ENCODE measurements at places on chromosomes 1 and 21.

GRCh38 chr1:53511933-53512806 lies 53.0 kb downstream of the DMRTB1 start:
- no peak for DNase-seq

GRCh38 chr1:43821471-43821870 lies 112.1 kb upstream of the ARTN start:
- DNase-seq, result no peak

DNA sequence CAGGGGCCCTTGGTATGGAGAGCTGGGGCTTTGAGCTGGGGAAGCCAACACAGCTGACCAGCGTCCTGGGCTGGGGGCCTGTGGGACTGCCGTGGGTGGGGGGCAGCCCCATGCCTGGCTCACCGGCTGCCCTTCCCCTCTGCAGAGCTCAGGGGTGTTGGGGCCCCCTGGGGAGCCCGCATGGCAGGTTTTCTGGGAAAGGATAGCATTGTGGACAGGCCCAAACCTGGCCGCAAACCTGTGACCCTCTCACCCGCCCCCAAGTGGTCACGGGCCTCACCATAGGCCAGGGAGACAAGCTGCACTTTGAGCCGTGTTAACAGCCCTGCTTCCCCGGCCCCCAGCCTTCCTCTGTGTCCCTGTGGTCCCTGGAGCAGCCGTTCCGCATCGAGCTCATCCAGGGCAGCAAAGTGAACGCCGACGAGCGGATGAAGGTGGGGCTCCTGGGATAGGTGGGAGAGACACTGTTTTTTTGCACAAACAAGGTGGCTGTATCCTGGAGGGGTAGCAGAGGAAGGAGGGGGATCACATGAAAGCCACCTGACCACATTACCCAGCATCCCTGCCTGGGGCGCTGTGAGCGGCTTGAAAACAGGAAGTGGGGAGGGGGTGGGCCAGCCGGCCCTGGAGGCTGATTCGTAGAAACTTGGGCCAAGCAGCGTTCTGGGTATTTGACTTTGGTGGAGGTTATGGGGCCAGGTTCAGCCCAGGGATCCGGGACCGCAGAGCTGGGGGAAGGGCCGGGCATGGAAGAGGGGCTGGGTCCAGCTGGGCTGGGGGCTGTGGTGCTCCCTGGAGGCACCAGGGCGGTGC lies 65.9 kb downstream of the PIK3CD start:
- DNase-seq, result peak; percentile 82

DNA sequence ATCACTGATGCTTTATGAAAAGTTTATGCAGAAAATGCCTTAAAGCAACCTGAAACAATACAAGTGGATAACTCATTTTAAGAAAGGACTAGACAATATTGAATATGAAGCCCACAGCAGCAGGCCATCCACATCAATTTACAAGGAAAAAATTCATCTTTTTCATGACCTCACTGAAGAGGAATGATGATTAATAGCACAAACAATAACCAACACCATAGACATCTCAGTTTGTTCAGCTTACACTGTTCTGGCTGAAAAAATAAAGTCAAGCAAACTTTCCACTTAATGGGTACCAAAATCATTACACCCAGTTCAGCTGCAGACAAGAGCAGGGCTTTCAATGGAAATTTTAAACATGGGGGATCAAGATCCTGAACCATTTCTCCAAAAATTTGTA lies 380.6 kb upstream of the NEGR1 start:
- no peak for DNase-seq

DNA sequence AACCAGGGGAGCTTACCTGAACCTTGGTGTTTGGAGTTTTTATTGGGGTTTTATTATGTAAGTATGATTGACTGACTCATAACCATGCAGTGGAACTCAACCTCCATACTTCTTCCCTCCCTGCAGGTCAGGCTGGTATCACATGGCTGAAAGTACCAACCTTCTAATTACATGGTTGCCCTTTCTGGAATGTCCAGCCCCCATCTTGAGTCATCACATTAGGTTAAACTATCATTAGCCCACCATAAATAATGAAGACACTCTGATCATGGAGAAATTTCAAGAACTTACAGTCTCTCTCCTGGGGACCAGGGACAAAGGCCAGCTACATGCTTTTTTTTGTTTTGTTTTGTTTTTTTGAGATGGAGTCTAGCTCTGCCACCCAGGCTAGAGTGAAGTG lies 19.2 kb upstream of the DPH5 start:
- DNase-seq, result no peak

- DNase-seq, result no peak
Observed at GRCh38 chr21:38477226-38477625, 21.1 kb downstream of the ERG start.

DNA sequence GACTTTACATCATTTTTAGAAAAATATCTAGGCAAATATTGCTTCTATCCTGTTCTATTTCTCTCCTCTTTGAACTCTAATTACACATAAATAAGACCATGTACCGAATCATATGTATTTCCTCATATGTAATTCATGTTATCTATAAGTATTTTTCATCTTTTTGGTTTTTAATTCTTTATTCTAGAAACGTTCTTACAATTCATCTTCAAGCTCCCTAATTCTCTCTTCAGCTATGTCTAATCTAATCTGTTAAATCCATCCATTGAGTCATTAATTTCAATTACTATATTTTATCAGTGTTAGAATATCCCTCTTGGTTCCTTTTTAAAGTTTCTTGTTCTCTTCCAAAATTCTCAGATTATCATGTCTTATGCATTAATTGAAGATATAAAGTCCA lies 61.8 kb downstream of the DUSP10 start:
- DNase-seq, result no peak

GRCh38 chr1:183598386-183598785 lies 8.1 kb upstream of the NCF2 start:
- no peak for DNase-seq

Data from activated T-helper 1 cell treated with anti-CD3 and anti-CD28 coated beads, Interleukin-2, amount 50 U/mL, for 16 hours (primary cell).